ENCODE measurements at places on chromosomes 6 and 20.

GRCh38 chr6:28117386-28118050 lies 6.9 kb upstream of the ZSCAN16 start:
- DNase-seq: no peak

DNA sequence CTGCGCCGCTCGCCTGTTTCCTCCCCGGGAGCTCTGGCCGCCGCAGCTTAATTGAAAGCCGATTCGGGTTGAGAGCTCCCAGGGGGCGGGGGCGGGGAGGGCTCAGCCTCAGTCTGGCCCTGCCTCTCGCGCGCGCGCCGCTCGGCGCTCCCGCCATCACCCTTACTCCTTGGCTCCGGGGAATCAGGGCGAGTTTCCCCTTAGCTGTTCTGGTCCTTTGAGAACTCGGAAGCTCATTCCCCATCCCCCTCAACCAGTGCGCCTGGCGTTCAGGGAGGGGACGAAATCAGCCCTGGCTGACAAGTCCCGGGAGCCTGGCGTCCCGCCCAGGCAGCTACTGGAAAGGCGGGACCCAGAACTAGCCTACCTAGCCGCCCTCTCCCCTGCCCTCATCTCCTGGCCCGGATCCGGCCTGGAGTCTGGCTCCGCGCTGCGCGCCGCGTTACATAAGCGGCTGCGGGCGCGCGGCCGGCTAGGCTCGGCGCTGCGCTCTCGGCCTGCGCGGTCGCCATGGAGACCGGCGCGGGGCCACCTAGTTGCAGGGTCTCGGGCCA lies 2.8 kb downstream of the SLC12A5 start:
- no peak for DNase-seq

- no peak for DNase-seq
Observed at GRCh38 chr6:168638468-168639271, 197.7 kb downstream of the SMOC2 start.

GRCh38 chr20:45836841-45837240 lies 3.2 kb downstream of the SNX21 start:
- no peak for DNase-seq
